Lower leg skin (tissue), 4 donors: ENCODE measurements at places on chromosomes 6 and 20.

DNA sequence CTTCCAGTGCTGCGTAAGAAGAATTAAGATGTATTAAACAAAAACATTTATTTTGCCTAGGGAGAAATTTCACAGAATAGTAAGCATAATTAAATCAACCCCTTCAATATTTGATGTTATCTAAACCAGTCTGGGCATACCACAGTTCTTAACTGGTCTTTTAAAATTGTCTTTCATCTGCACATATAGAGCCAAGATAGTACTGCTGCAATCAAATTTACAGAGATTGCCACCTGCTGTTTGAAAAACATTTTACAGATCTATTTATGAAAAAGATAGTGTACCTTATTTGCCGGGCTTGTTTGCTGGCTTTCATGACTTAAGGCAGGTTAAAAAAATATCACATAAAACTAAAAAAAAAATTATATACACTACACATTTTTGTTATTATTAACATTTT is 323.2 kb downstream of the ADGRB3 start:
- no peak for DNase-seq

DNA sequence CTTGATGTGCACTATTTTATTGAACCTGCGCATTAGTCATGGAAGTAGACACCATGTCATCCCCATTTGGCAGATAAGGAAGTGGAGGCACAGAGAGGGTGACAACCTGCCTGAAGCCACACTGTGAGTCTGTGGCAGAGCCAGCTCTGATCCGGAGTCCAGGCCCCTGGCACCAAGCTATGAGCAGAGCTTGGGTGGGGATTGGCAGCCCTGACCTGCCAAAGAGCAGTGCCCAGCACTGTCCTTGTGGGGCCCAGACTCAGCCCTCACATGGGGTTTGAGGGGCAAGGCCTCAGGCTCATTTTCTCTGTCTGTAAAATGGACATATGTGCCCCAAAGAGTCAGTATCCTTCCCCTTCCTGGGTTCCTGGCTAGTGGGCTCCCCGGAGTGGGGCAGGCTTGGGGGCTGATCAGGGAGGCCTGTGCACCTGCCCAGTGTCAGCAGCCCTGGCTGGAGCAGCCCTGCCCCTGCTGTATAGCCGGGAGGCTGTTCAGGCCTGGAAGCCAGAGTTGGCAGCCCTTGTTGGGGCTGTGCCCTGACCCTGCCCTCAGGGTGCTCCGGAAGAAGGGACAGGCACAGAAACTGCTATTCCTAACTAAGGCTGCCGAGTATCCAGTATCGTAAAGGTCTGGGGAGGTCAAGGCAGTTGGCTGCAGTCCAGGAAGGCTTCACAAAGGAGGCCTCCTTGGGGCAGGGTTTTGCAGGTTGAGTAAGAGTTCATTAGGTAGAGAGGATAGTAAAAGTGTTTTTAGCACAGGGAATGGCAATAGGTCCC is 38.7 kb downstream of the TGM2 start:
- no peak for DNase-seq

- DNase-seq = no peak
Measured at GRCh38 chr6:2429460-2429859, 184.1 kb upstream of the GMDS start.

DNA sequence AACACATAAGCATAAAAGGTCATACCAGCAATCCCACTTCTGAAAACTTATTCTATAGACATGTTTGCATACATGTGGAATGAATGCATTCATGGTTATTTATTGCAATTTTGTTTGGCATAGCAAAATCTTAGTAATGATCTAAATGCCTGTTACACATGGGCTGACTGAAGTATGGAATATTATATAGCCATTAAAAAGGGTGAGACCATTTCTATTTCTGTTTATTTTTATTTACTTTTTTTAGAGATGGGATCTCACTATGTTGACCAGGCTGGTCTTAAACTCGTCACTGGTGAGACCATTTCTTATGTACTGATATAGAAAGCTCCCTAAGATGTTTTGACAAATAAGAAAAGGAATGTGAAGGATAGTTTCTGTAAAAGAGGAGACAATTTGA is 14.3 kb upstream of the SCRT2 start:
- DNase-seq = no peak

DNA sequence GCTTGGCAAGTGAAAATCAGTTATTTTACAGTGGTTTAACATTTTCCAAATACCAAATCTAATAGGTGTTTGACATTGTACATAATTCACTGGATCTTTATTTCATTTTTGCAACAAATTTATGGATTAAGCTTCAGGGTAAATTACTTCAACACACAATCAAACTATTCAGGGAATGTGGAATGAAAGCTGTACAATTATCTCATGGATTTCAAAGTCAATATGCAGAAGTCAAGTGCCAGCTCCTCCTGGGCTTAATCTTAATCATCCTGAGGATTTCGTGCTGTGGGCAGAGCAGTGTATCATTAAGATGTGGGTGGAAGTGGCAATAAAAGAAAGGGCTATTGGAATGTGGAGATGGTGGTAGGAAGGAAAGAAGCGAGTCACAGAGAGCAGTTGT is 548.8 kb downstream of the COL12A1 start:
- no peak for DNase-seq

GRCh38 chr6:114431641-114432040 is 88.8 kb upstream of the HS3ST5 start:
- no peak for DNase-seq

- no peak for DNase-seq
Measured at GRCh38 chr6:25405442-25405841, 126.3 kb downstream of the CARMIL1 start.

DNA sequence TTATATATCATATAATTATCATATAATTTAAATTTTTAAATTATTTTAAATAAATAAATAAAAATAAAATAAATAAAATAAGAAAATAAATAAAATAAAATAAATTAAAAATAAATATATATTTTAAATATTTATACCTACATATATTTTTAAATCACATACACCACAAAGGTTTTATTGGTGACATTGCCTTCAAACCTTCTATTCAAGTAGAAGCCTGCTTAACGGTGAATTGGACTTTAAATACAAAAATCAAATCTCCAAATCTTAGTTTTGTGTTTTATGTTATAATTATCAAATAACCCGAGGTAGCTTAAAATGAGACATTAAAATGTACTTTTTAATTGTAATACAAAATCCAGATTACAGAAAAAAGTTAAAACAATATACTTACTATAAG is 1137.8 kb downstream of the HACE1 start:
- DNase-seq = no peak

DNA sequence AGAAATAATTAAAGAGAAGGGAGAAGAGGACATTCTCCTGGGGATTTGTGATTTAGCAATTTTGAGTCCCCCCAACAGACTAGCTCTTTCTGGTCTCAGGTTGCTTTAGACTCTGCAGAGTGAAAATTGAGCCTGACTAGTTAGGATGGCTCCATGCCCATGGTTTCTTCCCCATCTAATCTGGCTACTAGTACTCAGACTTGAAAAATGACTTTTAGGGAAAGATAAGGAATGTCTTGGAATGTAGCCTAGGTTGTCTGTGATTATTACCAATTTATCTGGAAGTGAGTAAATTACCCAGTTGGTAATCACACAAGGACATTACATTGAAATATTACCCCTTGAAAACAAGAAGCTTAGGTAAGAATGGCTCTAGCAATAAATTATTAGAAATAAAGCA is 4.2 kb downstream of the BEND6 start:
- no peak for DNase-seq

- DNase-seq = no peak
Measured at GRCh38 chr20:21513881-21514540, at the start of gene NKX2-2. NKX2-2 (minus strand) TSS chr20:21514064; CDS start chr20:21513669, 395 bp downstream.

DNA sequence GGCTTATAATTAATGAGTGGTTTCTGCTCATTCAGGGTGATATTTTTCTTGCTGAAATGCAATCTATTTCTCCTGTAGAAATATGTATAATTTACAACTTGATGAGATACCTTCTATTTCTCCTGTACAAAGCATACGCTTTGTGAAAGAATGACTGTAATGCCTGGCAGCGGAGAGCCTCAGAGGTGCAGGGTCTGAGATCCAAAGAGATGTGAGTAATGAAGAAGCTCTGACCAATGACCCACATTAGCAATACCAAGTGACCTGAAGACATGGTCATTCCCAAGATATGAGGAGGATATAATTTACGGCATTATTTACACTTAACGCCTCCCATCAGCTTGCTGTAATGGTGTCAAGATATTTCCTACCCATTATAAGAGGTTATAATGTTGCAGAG is 98.4 kb upstream of the RAB32 start:
- no peak for DNase-seq

GRCh38 chr6:15798533-15799255 is 135.9 kb upstream of the DTNBP1 start:
- no peak for DNase-seq

- DNase-seq = no peak
Measured at GRCh38 chr6:158799051-158799792, 19.9 kb downstream of the EZR start.

- no peak for DNase-seq
Measured at GRCh38 chr6:112150363-112150762, 63.0 kb downstream of the FAM229B start.

DNA sequence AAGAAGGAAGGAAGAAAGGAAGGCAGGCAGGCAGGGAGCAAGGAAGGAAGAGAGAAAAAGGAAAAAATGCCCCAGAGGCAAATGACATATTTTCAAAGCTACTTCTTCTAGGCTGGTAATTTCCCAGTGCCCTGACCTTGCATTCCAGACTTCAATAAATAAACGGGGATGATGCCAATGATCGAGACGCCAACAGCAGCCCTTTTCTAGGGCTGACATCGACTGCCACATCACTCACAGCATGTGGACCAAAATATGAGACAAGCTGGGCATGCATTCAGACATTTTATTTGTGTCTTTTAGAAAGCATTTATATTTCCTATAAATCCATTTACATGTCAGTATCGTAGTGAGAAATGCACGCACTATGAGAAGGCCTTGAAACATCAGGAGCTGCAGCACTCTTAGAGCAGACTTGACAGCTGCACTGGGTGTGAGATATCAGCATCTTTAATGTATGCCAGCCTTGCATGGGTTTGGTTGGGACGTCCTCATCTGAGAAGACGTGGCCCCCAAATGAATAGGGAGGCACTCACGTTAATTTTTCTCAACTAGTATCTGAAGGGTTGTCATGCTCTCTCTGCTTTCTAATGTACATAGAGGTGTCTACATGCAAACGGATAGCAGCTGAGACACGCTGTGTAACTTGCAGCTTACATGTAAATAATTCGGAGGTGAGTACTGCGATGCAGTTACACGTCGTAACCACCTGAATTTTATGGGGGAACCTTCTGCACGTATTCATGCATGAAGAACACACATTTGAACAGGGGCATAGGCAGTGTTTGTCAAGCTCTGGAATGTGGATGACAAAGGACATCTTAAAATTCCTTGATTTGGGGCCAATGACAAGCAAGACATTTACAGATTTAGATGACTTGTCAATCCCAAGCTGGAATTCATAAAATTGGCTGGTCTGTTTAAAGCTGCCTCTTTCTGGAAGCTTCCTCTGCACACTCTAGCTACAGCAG is 149.1 kb upstream of the AGPAT4 start:
- no peak for DNase-seq

- no peak for DNase-seq
Measured at GRCh38 chr20:25038103-25038410, 19.9 kb downstream of the ACSS1 start.

GRCh38 chr6:51094271-51094670 is 275.6 kb downstream of the TFAP2B start:
- DNase-seq = no peak

DNA sequence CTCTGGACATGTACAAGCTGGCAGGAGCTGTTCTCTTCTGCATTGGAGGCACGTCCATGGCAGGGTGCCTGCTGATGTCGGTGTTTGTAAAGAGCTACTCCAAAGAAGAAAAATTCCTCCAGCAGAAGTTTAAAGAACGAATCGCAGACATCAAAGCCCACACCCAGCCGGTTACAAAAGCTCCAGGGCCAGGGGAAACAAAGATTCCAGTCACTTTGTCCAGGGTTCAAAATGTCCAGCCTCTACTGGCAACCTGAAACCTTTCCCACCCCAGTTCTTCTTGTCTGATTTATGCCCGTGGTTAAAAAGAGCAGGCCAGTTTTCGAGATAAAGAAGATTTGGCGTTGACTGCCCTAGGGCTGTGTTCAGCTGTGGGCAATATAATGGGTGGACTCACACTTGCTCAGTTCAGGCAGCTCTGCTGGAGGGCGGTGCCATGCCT is 19.7 kb downstream of the NRSN1 start:
- no peak for DNase-seq

- no peak for DNase-seq
Measured at GRCh38 chr6:4714961-4715501, 61.2 kb upstream of the CDYL start.

GRCh38 chr6:147654103-147654845 is 145.8 kb downstream of the SAMD5 start:
- DNase-seq = no peak

GRCh38 chr20:63980317-63980805 is 571 bp upstream of the PRPF6 start:
- no peak for DNase-seq

DNA sequence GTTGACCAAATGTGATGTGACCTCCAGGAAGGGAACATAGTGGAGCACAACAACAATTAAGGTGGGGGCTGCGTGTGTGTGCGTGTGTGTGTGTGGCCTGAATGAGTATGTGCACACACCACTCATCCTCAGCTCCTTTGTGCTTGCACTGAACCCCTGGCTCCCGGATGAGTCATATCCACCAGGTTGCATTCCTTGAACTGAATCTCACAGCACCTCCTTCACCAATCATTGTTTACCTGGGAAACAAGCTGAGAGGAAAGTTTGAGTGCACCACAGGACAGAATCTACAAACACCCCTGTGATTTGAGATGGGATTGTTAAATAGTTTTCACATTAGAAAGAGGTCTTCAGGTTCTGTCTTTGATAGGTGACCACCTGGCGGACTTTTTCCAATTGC is 33.7 kb upstream of the GPR6 start:
- no peak for DNase-seq

DNA sequence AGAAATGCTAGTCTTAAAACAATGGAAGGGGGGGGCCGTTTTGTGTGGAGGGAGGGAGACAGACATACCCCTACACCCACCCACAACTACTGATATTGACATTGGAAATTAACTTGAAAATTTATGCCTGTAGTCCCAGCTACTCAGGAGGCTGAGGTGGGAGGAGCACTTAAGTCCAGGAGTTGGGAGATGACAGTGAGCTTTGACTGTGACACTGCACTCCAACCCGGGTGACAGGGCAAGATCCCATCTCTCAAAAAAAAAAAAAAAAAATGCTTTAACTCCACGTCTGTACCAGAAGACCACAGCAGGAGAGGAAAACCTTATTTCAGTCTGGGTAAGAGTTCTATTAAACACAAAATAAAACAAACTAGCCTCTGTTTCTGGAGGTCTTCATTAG is 2.2 kb downstream of the TBC1D20 start:
- DNase-seq = no peak
